ENCODE measurements at places on chromosomes 6 and 20.

GRCh38 chr20:5164645-5165625 lies 38.1 kb downstream of the CDS2 start:
- no peak for DNase-seq

DNA sequence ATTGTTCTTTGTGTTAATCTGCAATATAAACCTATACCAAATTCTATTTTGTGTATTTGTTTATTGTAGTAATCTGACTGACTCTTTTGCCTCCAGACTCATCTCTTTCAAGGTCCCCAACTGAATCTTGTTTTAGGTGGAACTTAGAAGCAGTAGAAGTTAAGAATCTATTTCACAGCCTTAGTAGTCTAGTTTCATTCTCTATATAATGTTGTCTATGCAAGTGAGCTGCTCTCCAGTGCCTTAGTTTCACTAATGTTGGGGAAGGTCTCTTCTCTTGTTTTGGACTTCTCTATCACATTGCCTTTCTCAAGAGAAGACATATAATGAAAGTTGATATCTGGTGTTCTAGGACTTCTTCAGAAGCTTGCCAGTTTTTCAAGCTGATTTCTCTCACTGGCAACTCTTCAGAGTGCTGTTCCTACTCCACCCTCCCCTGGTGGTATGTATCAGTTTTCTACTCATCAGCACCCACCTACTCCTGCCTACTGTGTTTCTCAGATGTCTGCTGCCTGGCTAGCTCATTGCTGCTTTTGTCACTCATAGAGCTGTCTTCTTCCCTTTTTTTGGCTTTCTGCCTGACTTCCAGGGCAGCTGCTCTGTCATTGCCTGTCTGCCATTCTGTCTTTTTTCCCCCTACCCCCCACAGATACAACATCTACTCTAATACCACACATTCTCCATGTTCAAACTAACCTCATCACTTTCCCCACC lies 82.1 kb downstream of the PTPRA start:
- no peak for DNase-seq

- no peak for DNase-seq
Observed at GRCh38 chr6:161748535-161749416, 474.9 kb upstream of the AGPAT4 start.

DNA sequence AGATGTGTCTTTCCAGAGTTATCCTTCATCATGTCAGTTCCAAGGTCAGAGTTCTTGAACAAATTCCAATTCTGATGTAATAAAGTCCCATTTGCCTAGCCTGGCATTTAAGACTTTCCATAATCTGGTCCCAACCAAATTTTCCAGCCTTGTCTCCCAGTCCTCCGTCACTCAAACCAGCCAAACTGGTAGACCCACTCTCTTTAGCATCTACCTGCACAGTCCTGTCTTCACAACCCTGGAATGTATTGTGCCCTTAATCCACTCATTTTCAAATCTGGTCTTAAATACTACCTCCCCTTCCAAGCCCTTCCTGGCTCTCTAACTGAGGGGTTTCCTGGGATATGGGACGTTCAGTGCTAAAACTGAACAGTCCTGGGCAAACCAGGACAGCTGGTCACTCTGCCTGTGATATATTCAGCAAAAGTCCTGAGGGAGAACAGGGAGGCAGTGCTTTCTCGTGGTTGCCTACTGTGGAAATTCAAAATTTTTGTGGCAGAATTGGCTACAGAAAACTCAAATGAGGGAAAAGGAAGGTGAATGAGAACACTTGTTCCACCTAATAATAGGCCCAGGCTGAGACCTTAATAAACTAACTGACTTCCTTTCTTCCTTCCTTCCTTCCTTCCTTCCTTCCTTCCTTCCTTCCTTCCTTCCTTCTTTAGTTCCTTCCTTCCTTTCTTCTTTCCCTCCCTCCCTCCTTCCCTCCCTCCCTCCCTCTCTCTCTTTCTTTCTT lies 10.8 kb upstream of the AKAP7 start:
- DNase-seq = no peak

DNA sequence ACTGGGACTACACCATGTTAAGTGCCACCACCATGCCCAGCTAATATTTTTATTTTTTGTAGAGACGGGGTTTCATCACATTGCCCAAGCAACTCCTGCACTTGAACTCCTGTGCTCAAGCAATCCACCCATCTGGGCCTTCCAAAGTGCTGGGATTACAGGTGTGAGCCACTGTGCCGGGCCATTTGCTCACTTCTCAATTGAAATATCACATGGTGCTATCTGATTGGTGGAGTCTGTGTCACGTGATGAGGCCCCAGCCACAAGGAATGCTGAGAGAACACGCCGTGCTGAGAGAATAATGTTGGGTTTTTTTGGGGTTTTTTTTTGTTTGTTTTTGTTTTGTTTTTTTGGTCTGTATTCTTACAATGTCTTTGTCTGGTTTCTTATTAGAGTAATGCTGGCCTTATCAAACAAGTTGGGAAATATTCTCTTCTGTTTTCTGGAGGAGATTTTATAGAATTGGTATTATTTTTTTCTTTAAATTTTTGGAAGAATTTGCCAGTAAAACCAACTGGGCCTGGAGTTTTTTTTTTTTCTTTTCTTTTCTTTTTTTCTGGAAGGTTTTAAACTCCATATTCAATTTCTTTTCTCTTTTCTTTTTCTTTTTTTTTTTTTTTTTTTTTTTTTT lies 183.2 kb upstream of the KCNG1 start:
- no peak for DNase-seq

GRCh38 chr6:170003451-170004160 lies 252.2 kb downstream of the ERMARD start:
- DNase-seq = no peak

- no peak for DNase-seq
Observed at GRCh38 chr20:32975698-32976674, 28.2 kb downstream of the SUN5 start.

GRCh38 chr6:43318011-43318410 lies 9.4 kb upstream of the CRIP3 start:
- DNase-seq = no peak

DNA sequence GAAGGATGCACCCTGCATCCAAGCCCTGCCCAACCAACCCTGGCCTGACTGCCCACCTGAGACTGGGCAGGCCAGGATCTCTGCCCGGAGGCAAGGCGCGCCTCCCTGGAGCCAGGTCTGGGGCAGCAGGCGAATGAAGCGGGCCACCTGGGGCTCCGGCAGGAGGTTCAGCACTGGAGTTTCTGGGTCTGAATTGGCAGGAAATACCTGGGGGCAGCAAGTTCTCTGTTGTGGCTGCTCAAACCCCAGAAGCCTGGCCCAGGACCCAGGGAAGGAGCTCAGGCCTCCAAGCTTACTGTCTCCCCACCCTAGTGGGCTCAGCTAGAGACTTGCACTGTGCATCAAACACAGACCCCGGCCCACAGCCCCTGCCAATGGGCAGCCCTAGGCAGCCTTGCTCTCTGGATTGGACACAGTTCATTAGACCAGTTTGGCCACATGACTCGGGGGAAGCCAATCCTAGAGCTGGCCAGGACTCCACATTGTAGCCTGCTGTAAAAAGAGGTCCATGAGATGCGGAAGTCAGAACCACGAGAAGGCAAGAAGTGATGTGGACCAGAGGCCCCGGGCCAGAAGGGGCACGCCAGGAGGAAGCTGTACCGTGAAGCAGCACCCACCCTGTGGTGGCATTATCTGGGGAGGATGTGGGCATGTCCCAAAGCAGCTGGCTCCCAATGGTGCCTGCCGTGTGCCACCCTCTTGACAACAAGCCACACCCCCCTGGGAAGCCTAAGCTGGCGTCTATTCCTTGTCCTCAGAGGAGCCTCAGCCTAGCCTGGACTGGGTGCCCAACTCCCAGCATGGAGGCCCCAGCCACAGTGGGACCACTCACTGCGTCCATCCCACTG lies 3.1 kb downstream of the CPXM1 start:
- no peak for DNase-seq

DNA sequence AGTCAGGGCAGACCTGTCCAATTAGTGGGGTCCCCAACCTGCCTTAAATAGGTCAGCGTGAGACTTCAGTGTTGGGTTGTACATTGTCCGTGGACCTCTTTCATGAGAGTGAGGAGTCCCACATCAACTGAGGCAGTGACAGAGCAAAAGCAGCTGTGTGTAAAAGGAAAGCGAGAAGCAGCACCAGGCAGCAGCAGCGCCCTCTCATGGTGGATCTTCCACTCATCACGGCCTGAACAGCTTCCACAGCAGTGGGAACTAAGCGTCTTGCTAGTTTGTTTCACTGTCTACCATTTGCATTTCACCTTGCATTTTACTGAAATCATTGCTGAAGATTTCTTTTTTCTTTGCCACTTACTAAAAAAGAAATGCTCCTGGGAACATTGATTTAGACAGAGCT lies 333.8 kb downstream of the PKHD1 start:
- DNase-seq = no peak

DNA sequence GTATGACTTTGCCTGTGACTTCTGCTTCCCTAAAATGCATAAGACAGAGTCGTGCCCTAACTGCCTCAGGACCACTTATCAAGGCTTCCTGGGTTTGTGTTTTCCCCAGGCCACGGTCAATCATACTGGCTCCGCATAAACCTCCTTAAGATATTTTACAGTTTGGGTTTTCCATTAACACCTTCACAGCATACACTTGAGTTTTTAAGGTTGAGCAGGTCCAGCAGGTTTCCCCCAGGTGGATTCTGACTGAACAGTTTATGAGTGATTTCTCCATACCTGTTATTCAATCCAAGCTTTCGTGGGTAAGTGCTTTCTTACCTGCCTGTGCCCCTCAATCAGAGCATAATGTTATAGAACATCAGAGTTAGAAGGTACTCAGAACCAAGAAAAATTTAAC lies 39.3 kb downstream of the NINL start:
- DNase-seq = no peak

- DNase-seq = peak; percentile 5
Observed at GRCh38 chr20:41095110-41095969, 42.0 kb upstream of the PLCG1 start.

DNA sequence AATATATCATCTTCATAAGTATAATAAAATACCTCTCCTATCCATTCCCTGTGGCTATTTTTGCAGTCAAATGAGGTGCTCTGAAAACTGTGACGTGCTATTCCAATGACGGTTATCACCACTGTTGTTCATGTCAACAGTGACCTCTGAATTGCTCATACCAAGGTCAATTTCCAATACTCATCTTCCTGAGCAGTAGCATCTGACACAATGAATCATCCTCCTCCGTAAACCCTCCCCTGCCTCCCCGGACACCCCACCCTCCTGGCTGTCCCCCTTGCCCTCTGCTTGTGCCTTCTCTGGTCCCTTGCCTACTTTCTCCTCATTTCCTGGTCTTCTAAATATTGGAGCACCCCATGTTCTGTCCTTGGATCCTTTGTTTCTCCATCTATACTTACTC lies 77.7 kb upstream of the SLC22A23 start:
- no peak for DNase-seq

DNA sequence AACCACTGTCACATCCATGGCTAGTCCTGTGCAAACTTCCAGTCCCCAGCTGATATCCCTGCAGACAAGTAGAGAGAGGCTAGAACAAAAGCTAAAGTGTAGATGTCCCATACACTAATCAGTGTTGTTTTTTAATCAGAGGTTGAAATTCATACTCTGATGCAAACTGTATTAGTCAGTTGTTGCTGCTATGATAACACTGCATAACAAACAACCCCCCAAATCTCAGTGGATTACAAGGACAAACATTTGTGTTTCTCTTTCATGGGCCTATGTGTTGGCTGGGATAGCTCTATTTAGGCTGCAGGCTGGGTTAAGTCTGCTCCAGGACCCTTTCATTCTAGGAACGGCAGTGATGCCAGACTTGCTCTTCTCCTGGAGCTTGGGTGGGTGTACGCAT lies 26.8 kb downstream of the BNIP5 start:
- no peak for DNase-seq

DNA sequence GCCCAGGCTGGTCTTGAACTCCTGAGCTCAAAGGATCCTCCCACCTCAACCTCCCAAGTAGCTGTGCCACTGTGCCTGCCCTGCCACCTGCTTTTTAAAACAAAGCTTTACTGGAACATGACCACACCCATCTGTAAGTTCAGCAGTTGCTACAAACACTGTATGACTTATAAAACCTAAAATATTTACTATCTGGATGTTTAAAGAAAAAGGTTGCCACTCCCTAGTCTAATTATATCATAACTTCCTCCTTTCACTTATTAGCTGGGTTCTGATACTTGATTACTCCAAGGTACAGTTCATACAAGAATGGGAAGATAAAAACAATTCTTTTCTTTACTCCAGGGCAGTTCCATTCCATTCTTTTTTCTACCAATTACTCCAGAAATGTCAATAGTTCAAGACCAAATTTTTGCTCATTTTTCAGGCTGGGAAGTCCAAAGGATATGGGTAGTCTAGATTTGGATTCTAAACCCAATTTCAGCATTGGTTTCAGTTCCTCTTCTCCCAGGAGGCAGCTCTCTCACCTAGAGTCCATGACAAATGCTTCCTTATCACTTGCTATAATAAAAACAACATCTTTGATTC lies 63.1 kb downstream of the SEC63 start:
- no peak for DNase-seq

DNA sequence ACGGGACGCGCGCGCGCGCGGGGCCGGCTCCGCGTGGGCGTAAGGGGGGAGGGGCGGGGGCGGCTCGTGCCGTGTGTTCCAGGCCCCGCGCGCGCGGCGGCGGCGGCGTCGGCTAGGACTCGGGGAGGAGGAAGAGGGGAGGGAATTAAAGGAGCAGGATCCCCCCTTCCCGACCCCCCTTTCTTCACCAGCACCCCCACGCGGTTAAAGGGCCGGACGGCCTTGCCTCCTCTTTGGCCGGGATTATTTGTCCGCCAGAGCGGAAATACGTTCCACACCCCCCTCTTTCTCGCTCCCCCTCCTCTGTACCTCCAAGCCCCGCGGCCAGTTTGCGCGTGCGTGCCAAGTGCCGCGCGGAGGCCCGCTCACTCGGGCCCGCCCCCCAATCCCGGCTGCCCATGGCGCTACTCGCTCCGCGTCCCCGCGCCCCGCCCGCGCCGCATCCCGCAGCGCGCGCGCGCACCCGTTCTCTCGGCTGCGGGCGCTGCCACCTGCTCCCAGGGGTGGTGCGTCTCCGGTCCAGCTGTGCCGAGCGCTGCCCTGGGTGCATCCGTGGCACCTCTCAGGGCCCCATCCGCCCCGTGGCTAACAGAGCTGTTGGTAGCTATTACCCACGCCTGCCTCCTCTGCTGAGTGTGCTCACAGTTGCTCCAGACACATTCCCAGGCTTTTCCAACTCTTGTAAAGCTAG lies at the start of gene ZBTB12:
TSS of gene ZBTB12 (minus strand) at position 134 of the 691 bp plus-strand sequence. CDS start 781 bp downstream, outside the sequence.
- DNase-seq = peak; percentile 61

GRCh38 chr6:151585741-151586140 lies 91.9 kb downstream of the CCDC170 start:
- no peak for DNase-seq

DNA sequence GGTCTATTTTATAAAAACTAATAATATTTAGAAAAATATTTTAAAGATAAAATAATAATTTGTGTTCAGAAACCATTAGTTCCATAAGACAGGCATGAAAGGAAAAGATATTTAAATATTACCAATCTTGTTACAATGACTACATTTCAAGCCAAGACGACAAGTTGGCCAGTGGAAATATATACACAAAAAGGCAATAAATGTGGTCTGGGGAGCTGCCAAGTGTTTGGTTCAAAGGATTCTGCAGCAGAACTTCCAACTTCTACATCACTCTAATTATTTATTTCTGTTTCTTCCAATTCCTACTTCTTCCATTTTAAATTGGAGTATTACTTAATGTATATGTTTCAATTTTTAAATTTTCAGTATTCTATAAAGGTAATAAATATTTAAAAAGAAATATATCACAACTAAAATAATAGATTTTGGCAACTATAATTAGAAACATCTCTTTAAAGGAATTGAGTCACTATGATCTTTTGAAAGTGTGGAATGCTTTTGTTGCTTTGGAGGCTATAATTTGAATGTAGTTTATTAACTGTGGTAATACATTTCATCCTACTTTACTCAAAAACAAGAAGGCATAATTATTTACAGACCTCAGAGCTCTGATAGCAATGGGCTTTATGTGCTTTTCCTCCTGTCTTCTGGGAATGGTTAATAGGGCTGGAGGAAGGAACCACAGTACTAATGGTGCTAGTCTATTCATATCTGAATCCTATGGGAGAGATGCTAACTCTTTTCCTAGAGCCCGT lies 129.7 kb upstream of the FAM184A start:
- no peak for DNase-seq
